ENCODE measurements at places on chromosomes 4 and X.

DNA sequence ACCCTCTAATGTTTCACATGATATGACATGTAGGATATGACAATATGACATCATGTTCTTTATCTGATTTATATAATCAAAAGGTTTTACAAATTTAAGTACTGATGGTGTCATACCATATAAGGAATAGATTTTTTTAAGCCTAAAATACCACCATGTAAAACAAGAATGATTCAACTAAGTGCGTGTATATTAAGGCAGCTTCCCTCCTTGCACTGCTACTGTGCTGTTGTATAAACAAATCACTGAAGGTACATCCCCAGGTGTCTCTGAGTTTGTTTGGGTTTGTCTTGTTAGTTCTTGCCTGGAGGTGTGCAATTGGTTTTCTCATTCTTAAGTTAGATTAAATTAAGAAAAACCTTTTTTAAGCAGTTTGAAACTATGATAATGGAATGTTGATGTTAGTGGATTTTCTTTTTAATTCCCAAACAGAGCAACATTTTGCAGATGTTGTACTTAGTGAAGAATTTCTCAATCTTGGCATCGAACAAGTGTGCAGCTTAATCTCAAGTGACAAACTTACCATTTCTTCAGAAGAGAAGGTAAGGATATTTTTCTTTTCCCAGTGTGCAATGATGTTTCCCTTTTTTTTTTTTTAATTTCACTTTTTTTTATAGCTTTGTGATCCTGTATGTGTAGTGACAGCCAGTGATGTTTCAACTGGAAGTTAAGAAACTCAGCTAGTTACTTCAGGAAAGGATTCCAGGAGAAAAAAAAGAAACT lies 33.4 kb upstream of the MSMO1 start:
- DNase-seq: no peak

DNA sequence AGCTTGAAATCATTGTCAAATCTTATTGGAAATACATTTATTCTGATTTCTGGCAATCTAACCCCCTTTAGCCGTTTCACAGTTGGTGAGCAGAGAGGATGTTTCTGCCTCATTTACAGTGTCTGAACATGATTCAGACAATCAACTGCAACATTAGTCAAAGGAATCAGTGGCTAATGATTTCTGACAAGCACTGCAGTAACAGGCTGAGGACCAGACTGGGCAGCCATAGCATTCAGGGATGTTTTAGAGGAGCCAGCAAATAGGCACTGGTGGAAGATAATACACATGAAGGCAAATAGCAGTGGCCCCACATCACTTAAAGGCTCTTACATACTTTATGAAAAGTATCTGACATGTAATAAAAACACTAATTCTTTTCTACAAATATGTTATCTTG lies 102.8 kb downstream of the TTC29 start:
- no peak for DNase-seq

GRCh38 chr4:19577097-19577496 lies 674.6 kb upstream of the SLIT2 start:
- DNase-seq: no peak

DNA sequence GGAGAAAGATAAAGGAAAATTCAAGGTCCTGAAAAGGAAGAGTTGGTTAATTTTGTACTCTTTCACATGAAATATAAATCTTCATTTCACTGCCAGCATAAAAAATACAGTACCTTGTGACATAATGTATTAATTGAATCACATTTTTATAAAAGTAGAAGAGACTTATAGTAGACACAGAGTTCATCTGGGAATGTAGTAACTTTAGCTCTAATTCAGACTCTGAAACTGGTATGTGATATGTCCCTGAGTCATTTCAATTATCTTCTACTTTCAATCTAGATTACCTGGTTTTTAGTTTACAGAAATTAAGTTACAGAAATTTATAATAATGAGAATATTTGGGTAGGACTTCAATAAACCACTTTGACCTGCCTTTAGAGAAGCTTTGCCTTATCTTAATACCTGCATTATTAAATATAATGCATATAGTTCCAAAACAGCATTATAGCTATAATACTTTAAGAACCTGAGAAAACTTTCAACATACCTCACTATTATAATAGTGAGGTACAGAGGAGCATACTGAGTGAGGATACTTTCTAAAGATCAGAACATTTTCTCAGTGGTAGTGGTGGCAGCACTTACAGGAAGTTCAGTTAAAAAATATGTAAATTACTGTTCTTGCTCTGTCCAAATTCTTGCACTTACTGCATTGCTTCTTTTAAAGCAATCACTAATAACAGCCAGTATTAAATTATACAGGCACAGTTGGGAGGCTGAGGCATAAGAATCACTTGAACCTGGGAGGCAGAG lies 11.2 kb downstream of the NEK1 start:
- DNase-seq: no peak

DNA sequence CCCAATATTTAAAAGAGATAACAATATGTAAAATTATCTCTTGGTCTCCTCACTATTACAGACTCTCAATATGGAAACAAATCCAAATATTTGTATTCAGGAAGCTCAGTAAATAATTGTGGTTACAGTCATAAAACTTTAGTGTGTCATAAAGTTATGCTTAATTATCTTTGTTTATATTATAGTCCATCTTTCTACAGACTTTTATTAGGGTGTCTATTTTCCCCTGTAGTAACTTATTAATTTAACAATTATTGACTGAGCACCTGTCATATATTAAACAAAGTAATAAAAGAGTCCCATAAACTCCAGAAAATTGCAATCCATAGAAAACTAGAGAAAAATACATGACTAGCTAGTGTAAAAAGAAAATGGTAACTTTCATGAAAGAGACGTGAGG lies 61.6 kb upstream of the GPM6A start:
- no peak for DNase-seq

DNA sequence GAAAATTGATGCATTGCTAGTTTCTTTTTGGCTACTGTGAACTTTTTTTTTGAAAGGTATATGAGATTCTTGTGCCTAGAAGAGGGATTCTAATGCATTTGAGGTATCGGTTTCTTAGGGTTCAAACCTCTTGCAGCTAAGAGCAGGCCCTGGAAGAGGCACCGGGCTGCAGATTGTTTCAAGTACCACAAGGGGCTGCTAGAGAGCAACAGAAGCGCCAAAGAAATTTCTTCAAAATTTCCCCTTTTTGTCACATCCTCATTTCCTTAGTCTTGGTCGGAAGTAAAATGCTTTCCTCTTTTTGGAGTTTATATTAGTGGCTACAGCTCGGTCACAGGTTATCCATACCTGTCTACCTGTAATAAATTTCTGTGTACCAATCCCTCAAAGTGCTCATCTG lies 89.8 kb downstream of the PDGFRA start:
- no peak for DNase-seq
